Muscle of back (tissue), 13 donors: ENCODE measurements at places on chromosomes 3 and 15. TPM values are rescaled to one million over a fixed set of nuclear protein-coding genes. Genes with fewer than 3 reads are reported as not detected.

DNA sequence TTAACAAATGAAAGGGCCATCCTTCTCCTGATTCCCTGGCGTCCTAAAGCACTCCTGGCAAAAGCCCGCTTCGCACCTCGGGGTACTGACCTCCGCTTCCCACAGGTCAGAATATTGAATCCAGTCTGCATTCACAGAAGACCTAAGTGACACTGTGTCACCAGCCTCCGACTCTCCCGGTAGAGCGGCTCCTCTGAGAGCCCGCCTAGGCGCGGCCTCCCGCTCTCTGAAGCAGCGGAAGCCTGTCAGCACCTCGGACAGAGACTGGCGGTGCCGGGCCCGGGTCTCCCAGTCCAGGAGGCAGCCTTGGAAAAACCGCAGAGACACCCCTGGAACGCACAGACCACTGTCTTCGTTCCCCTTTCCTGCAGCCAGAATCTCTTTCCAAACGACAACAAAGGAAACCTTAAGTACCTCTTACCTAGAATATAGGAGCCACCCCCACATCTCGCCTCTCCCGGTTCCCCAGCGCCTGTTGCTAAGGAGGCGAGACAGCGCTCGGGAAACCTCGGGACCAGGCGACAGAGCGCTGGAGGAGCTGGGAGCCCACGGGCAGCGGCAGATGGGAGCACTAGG is 1.2 kb downstream of the GABRB3 start:
- DNase-seq: peak; percentile 57

DNA sequence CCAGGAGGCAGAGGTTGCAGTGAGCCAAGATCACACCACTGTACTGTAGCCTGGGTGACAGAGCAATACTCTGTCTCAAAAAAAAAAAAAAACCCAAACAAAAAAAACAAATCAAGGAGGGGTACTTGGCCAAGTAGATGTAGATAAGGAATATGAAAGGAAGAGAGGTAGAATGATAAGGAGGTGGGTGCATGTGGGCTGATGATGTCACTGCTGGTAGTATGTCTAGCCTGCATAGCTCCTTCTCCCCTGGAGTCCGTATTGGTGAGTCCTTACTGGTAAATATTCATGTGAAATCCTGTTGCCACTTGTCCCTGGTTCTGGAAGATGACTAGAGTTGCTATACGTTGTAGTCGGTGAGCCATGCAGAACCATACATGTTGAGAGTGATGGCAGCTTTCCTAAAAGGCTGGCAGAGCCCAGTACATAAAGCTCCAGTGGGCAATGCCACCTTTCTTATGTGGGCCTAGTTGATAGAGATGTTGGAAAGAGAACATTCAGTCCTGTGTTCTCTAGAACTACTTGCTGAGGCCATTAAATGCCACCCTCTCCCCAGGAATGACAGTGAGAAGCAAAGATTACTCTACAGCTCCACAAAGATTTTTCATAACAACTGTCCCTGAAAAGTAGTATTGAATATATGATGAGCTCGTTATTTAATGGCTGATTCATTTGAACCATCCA is 11.0 kb downstream of the KAT2B start:
- no peak for DNase-seq

- DNase-seq: no peak
Measured at GRCh38 chr3:122742234-122742633, 51.4 kb downstream of the HSPBAP1 start.

DNA sequence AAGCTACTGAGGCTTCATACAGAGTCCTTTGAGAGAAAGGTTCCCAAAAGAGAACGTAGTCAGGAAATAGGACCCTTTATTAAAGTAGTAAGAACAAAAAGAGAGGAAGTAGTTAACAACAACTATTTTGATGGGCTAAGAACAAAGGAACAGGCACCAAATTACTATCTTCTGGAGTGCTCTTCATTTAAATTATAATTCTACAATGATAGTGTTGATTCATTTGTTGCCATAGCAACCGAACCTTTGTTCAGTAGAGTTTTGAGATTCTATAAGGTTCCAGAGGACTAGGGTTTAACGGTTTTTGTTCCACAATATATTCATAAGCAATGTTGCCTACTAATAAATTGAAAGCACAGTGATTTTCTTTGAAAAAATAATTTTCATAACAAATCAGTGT is 78.8 kb downstream of the CMSS1 start:
- DNase-seq: no peak

GRCh38 chr15:75648156-75649000 is 666 bp downstream of the SNX33 start:
- peak; percentile 57 for DNase-seq

DNA sequence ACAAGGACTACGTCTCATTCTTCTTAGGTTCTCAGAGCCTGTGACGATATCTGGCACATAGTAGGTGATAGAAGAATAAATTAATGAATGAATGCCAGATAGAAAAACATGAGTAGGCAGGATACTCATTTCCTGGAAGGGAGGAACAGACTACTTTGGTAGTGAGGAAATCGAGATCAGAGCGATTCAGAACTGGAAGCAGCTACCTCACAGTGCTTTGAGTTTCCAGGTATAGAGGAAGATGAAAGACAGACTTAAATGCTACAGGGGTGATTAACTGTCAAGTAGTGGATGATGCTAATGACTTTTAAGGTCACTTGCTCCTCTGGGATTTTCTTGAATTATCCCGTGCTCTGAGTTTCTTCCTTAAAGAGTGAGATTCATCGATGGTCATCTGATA is 951.5 kb upstream of the CFAP20DC start:
- no peak for DNase-seq

- no peak for DNase-seq
Measured at GRCh38 chr15:47801522-47801921, 84.2 kb downstream of the SEMA6D start.

DNA sequence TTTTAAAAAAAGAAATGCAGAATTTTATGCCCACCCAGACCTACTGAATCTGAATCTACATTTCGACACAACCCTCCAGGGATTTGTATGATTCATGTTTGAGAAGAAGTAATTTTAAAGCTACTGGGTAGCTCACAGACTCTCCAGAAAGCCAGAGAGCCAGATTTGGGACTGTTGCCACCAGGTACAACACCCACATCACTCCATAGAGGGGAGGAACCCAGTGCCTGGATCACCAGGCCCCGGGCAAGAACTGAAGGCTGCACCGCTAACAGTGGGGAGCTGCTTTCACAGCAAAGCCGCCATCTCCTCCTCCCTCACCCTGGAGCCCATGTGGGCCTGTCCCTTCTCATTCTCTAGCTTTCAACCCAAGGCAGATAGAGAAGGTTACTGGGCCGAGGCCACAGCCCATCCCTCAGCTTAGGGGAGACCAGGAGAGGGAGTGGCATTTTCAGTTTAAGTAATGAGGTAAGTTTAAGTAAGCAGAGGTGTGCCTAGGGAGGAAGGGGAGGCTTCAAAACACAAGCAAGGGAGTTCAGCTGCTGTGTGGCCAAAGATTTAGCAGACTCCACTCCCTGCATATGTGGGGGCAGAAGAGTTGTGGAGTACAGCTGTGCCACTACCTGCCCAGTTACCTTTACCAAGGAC is 109.8 kb downstream of the IL12A start:
- no peak for DNase-seq

DNA sequence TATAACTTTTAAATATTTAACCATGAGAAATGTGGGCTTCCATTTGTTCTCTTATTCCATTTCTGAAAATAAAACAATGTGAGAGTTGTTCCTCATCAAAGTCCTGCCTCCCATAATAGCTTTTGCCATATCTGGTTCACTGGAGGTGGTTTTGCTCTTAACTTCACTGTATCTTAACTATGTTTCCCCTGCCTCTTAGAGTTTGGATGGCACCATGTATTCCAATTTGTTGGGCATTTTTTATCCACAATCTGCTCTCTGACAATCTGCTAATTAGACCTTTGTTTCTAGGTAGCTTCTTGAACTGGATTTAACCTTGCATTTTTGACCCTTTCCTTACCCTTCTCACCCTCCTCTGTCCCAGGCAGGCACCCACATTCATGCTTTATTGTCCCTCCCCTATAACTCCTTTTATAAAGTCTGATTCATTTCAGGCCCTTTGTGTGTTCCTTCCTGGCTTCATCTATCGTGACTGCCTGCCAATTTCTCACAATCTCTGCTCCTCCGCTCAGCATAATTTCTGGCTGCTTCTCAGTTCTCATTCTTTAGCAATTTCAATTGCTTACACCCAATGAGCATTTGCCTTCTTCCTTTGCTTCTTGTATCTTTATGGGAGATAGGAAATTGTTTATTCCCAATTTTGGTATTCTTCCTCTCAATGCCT is 144.2 kb upstream of the ARHGEF26 start:
- peak; percentile 89 for DNase-seq

The MFGE8 gene
- polyA plus RNA-seq: 111 TPM

- DNase-seq: peak; percentile 53
Measured at GRCh38 chr15:31457161-31457560, 130.5 kb downstream of the KLF13 start.

- no peak for DNase-seq
Measured at GRCh38 chr3:127986803-127987202, 65.4 kb upstream of the SEC61A1 start.
